Camera-type eye (tissue), 1 donor: ENCODE measurements at places on chromosomes 5 and 9. TPM values are rescaled to one million over a fixed set of nuclear protein-coding genes. Genes with fewer than 3 reads are reported as not detected.

Gene SLCO6A1
- total RNA-seq, result not detected

Gene LCN1
- total RNA-seq, result 13.0 TPM

Gene RAI14
- 60.7 TPM for total RNA-seq

Gene ARID3C
- not detected for total RNA-seq

Gene PTGDS
- 230 TPM for total RNA-seq

Gene SHOC1
- not detected for total RNA-seq

Gene EQTN
- 1.2 TPM for total RNA-seq

Gene MXD3
- total RNA-seq, result 14.5 TPM

Gene PIP5K1B
- 29.0 TPM for total RNA-seq

Gene GALNT12
- total RNA-seq, result 6.2 TPM

Gene CTNNAL1
- total RNA-seq, result 65.6 TPM

Gene KIF4B
- total RNA-seq, result 0.33 TPM

Gene SOX30
- total RNA-seq, result 0.16 TPM

Gene HTR4
- 0.27 TPM for total RNA-seq

Gene HSPB3
- 19.3 TPM for total RNA-seq

Gene RLN1
- 0.82 TPM for total RNA-seq

Gene CWC27
- total RNA-seq, result 29.5 TPM

Gene FBLL1
- total RNA-seq, result 15.7 TPM

Gene AQP7
- total RNA-seq, result not detected

Gene PCDHA3
- total RNA-seq, result 4.6 TPM

Gene CCDC192
- not detected for total RNA-seq

Gene POU5F2
- total RNA-seq, result 8.9 TPM

Gene GPR150
- not detected for total RNA-seq

Gene CCL27
- total RNA-seq, result not detected

Gene SPDL1
- total RNA-seq, result 30.1 TPM

Gene SEC61B
- total RNA-seq, result 41.0 TPM

Gene PCDHB9
- 5.9 TPM for total RNA-seq

Gene PCDHB2
- total RNA-seq, result 8.3 TPM

Gene MAP3K1
- total RNA-seq, result 69.9 TPM

Gene ACOT12
- not detected for total RNA-seq

Gene TBC1D9B
- total RNA-seq, result 62.9 TPM

Gene BASP1
- 193 TPM for total RNA-seq

Gene PDLIM4
- total RNA-seq, result 15.4 TPM

Gene HDAC3
- total RNA-seq, result 51.2 TPM

Gene PCDHB11
- 9.5 TPM for total RNA-seq

Gene TMEM171
- total RNA-seq, result 1.6 TPM

Gene FBP2
- 1.0 TPM for total RNA-seq

Gene SPOCK1
- 37.1 TPM for total RNA-seq

Gene TOR4A
- 3.7 TPM for total RNA-seq

Gene PCDHGC5
- total RNA-seq, result 6.6 TPM

Gene RNF208
- total RNA-seq, result 2.7 TPM

Gene ETF1
- 52.7 TPM for total RNA-seq

Gene PCDHA2
- 2.4 TPM for total RNA-seq

Gene GCNT1
- total RNA-seq, result 15.8 TPM

Gene YTHDC2
- total RNA-seq, result 65.1 TPM

Gene LRRC70
- 13.7 TPM for total RNA-seq

Gene WNT8A
- not detected for total RNA-seq

Gene SAPCD2
- total RNA-seq, result 4.3 TPM

Gene PCDHGA12
- 12.6 TPM for total RNA-seq
